ENCODE measurements at places on chromosomes 11 and 22.

- DNase-seq, result peak; percentile 89
These were observed 14.1 kb downstream of the C11orf24 start for GRCh38 chr11:68257477-68258362.

- no peak for DNase-seq
These were observed 129.2 kb downstream of the MPPED1 start for GRCh38 chr22:43541022-43541421.

DNA sequence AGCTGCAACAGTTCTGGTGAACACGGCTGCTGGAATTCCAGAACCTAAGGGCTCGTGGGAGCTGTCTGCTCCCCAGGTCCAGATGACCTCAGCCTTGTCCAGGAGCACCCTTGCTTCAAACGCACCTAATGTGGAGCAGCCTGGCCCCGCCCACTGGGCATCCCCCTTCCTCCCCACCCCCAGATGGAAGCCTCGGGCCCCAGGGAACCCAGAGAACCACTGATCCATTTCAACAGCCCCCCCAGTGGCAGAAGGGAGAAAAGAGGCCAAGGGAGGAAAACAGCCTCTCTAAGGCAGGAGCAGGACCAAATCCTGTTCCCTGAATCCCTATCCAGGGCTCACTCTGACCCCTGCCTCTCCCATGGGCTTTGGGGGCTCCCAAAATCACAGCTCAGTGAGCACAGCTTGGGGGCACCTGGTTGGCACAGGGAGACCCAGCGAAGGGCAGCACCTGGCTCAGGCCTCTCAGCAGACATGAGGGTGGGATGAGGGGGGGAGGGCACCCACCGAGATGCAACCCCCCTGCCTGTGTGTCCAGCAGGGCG lies 1.2 kb downstream of the CYTH4 start:
- DNase-seq, result no peak

GRCh38 chr11:27719546-27719925 lies 19.3 kb upstream of the BDNF start:
- no peak for DNase-seq

DNA sequence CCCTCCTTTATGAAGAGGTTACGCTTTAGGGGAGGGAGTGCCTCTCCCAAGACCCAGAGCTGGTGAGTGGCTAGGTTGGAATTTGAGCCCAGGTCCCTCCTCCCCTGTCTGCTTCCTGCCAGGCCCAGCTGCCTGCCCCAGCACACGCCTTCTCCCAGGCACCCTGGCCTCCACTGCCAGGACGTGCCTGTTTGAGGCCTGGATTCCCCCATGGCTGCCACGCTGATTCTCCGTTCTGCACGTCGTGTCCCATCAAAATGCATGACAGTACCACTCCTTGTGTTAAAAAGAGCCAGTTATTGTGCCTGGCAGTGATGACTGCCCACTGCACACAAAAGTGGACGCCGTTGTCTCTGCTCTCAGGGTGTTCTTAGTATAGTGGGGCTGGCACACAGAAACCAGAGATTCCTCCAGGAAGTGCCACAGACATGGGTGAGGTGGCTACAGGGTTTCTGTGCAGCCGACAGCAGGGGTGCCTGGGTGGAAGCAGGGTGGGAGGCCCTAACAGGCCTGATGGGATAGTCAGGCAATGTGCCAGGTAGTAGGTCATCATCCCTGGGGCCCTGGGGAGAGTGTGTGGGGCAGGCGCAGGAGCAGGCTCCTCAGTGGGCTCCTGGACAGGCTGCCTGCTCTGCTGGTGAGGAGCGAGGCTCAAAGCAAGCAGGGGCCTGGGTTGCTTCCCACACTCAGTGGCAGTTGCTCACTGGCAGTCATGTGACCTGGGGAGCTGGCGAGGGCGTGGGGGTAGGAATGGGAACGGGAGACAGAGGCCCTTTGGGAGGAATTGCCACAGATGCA lies 24.2 kb downstream of the MED15 start:
- DNase-seq, result no peak

DNA sequence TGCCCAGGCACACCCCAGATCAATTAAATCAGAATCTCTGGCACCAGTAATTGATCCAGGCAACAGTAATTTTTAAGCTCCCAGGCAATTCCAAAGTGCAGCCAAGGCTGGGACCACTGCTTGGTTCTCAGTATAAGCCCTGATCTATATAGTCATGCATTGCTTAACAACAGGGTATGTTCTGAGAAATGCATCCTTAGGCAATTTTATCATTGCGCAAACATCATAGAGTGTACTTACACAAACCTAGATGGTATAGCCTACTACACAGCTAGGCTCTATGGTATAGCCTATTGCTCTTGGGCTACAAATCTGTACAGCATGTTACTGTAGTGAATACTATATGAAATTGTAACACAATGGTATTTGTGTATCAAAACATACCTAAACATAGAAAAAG lies 651 bp upstream of the C11orf42 start:
- no peak for DNase-seq

DNA sequence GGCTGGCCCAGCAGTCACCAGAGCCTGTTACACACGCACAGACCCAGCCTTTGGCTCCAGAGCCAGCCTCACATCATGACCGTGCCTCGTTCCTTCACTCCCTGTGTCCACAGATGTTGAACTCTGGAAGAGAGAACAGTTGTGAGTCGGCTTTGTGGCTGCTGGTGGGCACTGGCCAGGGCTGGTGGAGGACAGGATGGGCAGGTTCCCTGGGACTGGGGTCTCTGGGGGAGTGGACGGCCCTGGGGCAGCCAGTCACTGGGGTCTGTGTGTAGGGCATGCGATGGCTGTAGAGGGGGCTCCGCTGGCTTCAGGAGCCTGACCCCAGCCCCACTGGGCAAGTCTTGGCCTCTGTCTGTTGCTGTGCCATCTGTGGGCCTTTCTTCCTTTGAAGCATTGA lies 1070.1 kb downstream of the BRD1 start:
- DNase-seq, result no peak

DNA sequence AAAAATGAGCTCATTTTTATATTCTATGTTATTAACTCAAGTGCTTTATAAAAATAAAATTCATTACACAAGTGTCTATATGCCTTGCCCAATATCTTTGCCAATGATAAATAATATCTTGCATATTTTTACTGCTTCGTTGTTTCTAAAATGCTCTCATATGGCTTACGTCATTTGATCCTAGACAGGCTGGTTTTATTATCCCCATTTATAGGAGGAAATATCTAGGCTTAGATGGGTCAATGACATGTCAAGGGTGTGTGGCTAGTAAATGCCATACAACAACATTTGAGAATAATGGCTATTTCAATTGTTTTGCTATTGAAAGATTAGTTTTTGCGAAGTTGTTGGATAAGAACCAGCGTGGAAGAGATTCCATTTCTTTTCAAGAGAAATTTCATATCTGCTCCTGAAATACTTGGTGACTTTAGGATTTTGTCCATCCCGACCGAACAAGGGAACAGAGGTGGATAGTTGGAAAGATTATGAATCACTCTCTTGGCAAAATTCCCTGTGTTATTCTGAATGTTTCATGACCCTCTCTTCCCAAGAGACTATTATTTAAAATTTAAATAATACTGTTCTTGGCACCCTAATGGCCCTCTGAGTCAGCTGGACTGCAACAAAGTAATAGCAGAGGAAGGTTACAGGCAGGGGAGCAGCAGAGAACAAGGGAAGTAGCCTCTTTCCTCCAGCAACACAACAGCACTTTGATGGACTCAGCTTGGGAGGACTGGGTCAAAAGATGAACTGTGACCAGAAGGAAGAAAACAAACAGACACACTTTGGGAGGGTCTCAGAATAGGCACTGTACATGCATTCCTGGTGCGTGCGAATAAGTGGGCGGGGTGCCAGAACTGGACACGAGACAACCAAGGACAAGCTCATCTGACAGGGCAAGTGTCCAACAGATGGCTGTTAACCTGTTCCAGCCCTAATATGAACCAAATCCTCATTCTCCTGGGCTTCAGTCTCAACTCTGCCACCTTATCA lies 94.5 kb downstream of the ME3 start:
- no peak for DNase-seq

DNA sequence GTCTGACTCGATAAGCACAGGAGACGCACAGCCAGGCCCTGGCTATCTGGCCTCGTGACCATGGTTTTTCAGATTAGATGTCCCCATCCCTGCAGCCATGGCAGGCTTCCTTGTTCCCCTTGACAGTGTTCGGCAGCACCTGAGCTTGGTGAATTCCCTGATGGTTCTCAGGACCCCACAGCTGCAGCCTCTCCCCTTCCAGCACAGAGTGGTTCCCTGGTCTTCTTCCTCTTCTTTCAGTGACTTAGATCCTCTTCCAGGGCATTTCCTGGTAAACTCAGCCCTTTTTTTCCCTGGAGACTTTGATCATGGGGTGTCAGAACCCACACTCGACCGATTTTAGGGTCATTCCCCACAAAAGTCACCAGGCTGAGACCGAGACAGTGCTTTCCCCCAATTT lies 14.5 kb downstream of the GLB1L3 start:
- DNase-seq, result no peak

- no peak for DNase-seq
These were observed 4.6 kb downstream of the PHOX2A start for GRCh38 chr11:72239313-72239848.

GRCh38 chr11:117431436-117431835 lies 103.8 kb downstream of the CEP164 start:
- no peak for DNase-seq

- DNase-seq, result no peak
These were observed 2216.6 kb upstream of the RAG2 start for GRCh38 chr11:38814670-38815069.

DNA sequence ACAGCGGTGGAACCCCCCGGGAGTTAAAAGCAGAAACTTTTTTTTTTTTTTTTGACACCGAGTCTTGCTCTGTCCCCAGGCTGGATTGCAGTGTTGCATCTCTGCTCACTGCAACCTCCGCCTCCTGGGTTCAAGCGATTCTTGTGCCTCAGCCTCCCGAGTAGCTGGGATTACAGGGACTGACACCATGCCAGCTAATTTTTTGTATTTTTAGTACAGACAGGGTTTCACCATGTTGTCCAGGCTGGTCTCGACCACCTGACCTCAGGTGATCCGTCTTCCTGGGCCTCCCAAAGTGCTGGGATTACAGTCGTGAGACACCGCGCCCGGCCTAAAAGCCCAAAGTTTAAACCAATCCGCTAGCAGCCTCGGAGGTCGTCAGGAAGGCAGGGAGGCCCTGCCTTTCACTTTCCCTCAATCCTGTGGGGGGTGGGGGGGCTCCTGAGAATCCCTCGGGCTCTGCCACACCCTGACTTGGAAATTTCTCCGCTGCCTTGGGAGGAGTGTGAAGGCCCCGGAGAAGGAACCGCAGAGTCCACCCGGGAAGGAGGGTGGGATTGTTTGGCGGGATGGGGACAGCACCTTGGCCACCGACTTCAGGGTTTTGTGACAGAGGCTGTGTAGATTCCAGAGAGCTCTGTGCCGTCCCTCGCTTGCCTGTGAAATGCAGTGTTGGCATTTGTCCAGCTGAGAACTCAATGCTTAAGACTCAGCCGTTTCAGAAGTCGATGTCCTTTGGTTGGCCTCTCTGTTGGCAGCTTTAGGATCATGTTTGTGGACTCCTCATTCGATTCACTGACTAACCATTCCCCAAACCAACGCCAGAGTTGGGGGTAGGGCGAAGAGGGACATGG lies 1.0 kb downstream of the ARHGAP8 start:
- DNase-seq, result no peak

DNA sequence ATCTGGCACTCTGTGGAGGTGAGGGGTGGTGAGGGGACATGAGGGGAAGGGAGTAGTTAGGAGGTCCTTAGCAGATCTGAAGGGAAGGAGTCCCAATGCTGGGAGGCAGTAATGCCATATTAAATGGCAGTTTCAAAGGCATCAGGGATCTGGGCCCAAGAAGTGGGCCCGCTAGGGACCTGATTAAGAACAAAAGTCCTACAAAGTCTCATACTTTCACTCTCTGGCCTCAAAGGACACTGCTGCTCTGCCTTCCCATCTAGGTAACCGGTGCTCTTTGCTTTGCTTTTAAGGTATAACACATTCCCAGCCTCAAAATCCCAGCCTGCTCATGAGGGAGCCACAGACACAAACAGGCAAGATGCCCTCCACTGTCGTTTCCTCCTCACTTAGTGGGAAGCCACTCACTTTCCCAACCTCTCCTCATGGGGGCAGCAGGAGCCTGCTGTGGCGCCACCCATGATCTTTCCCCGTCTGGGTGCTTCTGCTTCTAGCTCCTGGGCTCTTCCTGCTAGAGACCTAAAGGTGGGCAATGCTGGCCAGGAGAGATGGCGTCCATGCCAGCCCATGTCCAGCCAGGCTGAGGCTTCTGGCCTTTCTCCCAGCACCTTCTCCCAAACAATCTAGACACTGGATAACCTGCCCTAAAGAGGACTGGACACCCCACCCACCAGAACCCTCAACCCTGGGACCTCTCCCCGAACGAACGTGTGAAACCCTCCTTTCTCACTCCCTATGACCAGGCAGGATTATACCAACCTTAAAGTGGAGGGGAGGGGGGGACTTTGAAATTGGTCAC lies 68.3 kb downstream of the PLEKHA7 start:
- peak; percentile 38 for DNase-seq

DNA sequence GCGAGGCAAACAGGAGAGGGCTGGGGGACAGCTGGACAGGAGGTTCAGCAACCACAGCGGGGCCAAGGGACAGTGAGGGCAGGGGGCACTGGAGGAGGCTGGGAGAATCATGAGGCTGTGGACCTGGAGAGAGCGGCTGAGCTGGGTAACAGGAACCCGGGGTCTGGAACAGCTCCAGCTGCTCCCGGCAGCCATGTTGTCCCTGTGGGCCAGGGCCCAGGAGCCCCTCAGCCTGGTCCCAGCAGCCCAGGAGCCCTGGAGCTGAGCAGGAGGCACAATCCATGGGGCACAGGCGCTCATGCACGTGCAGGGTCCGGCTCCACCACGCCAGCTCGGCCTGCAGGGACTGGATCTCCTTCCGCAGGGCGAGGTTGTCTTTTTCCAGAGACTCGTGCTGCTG lies 7.4 kb downstream of the BATF2 start:
- DNase-seq, result no peak

- no peak for DNase-seq
These were observed 14.6 kb downstream of the MRGPRD start for GRCh38 chr11:68965901-68966853.

DNA sequence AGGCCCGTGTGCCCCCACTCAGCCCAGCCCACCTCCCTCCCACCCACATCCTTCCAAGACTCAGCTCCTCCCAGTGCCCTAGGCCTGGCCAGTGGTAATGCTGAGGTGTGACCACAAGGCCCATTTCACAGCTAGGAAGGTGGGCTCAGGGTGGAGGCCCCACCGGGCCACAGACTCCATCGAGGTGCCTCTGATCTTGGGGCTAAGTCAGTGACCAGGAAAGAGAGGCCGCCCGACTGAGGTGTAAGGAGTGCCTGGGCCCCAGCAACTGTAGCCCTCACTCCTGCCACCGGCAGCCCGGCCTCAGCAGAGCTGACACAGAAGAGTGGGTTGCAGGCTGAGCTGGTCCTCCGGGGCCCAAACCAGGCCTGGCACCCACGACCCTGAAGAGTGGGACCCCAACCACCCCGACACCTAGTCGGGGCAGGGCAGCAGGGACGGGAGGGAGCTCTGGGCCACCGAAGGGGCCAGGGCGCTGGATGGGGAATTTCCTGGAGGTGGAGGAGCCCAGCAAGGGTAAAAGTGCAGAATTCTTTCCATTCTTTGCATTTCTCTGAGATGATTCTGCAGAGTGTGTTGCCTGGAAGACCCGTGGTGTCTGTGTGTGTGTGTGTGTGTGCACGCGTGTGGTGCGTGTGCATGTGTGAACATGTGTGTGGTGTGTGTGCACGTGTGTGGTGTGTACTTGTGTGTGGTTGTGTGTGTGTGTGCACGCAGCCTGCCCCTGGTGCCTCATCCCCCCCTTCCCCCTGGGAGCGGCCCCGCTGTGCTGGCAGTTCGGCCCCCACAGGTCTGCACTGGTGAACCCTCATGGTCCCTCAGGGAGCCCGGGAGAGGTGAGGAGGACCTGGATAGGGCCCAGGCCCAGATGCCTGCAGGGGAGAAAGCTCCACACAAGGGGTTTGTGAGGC lies 8.3 kb upstream of the PIM3 start:
- no peak for DNase-seq

- no peak for DNase-seq
These were observed 187.9 kb downstream of the ETS1 start for GRCh38 chr11:128399251-128400121.

Measured in GM12892 (cell line).